ENCODE measurements at places on chromosomes 3 and 15.

GRCh38 chr3:18740631-18741583 lies 315.8 kb upstream of the SATB1 start:
- no peak for DNase-seq

GRCh38 chr15:61079529-61079928 lies 149.6 kb downstream of the RORA start:
- no peak for DNase-seq

- DNase-seq, result peak; percentile 56
These were observed 69.0 kb upstream of the THBS1 start for GRCh38 chr15:39511916-39512260.

DNA sequence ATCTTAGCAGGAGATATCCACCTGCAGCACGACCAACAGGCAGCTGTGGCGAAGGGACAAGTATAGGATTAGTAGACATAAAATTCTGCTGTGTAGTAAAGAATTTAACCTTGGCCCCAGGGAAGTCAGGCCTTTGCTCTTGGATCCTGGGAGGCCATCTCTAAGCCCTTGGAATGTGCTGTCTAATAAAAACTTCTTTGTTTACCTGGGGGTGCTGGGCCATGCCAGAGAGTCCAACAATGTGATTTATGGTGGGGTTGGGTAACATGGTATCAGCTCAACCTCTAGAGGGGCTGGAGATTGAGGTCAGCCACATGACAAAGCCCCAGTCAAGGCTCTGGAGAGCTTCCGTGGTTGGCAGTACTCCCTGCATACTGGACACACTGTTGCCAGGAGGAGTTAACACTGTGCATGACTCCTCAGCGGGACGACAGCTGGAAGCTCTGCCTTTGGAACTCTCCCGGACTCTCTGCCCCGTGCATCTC lies 52.4 kb downstream of the HEG1 start:
- DNase-seq, result peak; percentile 69

DNA sequence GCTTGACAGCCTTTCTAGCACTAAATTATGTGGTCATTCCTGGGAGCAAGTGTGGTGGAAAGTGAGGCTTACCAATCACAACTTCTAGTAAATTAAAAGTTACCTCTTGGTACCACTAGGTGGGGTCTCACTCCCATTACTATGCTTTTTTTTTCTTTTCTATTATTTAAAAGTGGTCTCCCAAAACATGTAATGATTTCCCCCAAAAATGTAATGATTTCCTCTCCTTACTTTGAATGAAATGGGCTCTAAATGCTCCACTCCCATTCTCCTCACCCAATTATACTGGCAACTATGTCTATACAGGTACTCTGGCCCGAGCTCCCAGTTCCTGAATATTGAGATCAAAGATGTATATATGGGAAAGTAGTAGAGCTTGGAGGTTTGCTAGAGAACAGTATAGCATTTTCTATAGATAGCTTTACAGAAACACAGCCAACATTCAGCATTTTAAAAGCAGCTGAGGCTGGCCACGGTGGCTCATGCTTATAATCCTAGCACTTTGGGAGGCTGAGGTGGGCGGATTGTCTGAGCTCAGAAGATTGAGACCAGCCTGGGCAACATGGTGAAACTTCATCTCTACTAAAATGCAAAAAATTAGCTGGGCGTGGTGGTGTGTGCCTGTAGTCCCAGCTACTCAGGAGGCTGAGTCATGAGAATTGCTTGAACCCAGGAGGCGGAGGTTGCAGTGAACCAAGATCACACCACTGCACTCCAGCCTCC lies 70.9 kb downstream of the DCUN1D1 start:
- no peak for DNase-seq

- DNase-seq, result no peak
These were observed 5.8 kb downstream of the IDH3A start for GRCh38 chr15:78154955-78155354.

DNA sequence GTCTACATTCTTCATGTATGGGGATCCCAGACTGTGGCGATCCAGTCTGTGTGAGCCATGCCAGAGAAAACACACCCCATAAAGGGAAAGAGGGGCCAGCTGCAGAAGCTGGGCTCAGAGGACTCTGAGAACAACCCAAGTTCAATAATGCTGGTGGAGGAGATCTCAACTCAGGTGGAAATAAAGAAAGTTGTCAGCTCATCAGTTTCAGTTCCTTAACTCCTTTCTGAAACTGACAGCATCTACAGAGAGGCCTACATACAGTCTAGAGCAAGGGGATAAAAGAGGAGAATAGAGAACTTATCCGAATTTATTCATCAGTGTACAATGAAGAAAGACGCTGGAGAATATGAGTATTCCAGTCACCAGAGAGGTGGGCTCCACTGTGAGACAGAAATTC lies 77.0 kb downstream of the NTRK3 start:
- DNase-seq, result no peak

GRCh38 chr3:48215019-48215418 lies 8.3 kb upstream of the CAMP start:
- DNase-seq, result peak; percentile 70

- peak; percentile 54 for DNase-seq
These were observed 3.5 kb upstream of the SHISA5 start for GRCh38 chr3:48507256-48508061.

- DNase-seq, result peak; percentile 58
These were observed 706 bp downstream of the DVL3 start for GRCh38 chr3:184155644-184156521.

DNA sequence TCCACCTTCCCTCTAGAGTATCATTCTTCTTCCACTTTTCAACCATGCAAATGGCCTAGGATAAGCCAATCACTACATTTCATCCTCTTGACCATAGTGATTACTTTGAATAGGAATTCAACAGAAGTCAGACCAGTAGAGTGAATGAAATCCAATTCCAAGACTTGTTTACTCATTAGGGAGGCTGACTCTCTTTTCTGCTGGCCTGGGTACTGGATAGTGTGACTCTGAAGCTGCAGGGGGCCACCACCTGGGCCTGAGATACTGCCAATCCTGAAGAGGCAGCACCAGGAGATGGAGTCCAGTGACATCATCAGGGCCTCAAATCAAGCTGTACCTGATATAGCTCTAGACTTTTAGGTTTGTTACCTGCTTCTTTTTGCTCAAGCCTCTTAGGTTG lies 7.0 kb upstream of the FSTL1 start:
- DNase-seq, result no peak

- no peak for DNase-seq
These were observed 141.8 kb downstream of the EEFSEC start for GRCh38 chr3:128294999-128295468.

DNA sequence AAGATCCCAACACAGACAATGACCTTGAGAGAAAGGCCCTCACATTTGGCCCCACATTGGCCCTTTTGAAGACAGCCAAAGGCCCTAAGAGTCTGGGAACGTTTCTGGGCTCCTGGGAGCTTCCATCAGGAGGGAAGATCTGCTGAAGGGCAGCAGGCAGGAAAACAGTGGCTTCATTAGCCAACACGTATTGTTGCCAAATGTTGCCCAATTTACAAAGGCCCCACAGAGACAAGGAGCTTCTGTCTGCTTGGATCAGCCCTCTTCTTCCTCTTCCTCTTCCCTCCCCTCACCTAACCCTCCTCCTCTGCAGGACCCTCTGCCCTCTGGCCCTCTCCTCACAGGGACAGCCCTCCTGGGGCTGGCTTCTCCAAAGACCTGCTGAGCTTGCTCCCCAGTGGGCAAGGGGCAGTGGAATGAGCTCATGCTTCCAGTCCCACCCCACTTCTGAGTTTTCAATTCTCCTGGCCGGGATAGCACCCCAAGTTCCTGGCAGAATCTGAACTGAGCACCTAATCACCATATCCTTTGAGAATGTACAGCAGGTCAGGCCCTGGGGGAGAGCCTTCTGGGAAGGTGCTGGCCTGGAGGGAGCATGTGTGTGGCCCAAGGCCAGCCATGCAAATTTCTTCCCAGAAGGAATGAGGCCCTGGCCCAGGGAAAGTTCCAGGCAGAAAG lies 5.1 kb upstream of the LTF start:
- DNase-seq, result no peak

DNA sequence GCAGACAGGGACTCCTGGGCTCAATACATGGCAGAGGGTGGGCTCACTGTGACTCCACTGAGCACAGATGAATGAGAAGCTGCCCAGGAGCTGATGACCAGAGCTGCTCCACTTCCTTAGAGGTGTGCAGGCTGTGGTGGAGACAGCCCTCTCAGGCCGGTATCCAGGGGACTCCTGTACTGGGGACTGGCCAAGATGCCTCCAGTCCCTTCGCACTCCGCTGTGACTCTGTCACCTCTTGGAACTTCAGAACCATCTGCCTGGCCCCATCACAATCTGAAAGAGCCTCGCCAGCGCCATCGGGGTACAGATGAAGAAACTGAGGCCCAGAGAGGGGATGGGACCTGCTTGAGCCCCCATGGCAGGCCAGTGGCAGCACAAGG lies 111.2 kb downstream of the ETFA start:
- DNase-seq, result peak; percentile 8

DNA sequence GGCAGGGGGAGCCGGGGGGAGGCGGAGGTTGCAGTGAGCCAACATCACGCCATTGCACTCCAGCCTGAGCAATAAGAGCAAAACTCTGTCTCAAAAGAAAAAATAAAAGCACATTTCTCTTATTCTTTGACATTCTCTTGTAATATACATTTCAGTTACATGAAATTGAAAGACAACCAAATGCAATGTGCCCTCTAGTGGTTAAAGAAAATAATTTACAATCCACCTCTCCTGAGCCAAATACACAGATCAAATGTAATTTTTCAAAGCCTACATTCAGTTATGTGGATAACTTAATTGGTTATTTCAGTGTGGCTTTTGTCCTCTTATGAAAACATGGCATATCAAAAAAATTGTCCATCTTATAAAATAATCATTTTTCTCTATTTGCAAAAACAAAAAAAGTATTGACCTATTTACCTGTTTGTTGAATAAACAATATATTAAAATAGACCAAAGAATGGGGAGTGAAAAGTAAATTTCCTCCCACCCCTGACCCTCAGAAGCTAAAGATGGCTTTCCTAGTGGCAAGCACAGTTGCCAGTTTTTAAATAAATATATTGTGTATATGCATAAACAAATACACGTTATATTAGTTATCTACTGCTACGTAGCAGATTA lies 14.2 kb upstream of the U2SURP start:
- DNase-seq, result no peak

Measured in left cardiac atrium (tissue), 4 donors.